BJ (cell line): ENCODE measurements at places on chromosomes 4 and X. TPM values are rescaled to one million over a fixed set of nuclear protein-coding genes. Genes with fewer than 3 reads are reported as not detected.

The MFAP3L gene
- 9.4 and 9.5 TPM in 2 replicates for polyA plus RNA-seq

The IL1RAPL1 gene
- polyA plus RNA-seq, result 0.02 and 0.10 TPM in 2 replicates

The GPRASP2 gene
- polyA plus RNA-seq, result 5.8 and 8.7 TPM in 2 replicates

The HS3ST1 gene
- polyA plus RNA-seq, result not detected in 2 replicates

The TGIF2LX gene
- polyA plus RNA-seq, result not detected in 2 replicates

The H2BW2 gene
- not detected in 2 replicates for polyA plus RNA-seq
